ENCODE measurements at places on chromosomes 4 and X.

DNA sequence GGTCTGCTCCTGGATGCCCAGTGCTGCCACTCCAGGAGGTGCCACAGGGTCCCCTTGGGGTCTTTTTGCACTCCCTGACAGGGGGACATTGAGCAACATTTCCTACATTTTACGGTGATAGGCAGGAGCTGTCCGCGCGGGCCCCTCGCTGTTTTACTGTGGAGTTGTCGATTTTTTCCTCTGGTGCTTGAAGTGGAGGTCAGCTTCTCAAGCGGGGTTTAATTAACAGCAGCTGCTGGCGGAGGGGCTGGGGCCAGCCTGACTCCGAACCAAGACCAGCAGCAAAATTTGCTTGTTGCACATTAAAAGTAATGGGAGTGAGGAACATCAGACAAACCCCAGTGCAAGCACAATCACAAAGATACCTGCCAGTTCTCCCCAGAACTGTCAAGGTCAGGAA is 13.2 kb upstream of the SH3TC1 start:
- no peak for DNase-seq

DNA sequence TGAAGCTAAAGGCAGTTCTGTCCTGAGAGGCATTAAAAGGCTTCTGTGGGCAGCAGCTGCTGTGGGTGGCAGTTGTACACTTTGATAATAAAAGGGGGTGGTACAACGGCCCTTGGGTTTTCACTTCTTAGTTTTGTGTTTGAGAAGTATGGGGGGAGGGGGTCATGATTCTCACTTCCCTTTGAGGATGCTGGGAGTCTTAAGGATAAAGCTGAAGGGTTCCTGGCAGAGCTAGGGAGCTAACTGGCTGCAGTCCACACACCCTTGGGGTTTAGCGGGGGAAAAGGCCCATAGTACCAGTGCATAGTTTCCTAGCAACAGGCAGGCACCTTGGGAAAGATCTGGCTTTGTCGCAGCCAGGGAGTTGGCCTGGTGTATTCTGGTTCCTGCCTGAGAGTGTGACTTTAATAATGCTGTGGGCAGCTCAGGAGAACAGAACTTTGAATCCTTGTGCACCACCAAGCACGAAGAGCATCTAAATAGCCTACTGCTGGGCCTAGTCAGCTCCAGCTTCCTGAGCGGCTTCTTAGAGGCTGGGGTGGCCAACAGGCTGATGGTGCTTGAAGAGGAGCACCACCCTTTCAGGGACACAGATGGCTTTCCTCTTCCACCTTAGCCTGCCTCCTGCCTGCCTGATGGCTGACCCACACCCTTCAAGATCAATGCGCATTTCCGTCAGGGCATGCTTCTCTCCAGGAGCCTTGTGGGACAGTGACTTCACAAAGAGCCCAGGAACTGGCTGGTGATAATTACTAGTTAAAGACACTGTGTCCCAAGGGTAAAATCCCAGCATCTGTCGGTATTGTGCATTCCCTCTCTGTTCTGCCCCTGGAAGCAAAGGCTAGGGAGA is 12.5 kb downstream of the ZBTB33 start:
- DNase-seq: no peak

DNA sequence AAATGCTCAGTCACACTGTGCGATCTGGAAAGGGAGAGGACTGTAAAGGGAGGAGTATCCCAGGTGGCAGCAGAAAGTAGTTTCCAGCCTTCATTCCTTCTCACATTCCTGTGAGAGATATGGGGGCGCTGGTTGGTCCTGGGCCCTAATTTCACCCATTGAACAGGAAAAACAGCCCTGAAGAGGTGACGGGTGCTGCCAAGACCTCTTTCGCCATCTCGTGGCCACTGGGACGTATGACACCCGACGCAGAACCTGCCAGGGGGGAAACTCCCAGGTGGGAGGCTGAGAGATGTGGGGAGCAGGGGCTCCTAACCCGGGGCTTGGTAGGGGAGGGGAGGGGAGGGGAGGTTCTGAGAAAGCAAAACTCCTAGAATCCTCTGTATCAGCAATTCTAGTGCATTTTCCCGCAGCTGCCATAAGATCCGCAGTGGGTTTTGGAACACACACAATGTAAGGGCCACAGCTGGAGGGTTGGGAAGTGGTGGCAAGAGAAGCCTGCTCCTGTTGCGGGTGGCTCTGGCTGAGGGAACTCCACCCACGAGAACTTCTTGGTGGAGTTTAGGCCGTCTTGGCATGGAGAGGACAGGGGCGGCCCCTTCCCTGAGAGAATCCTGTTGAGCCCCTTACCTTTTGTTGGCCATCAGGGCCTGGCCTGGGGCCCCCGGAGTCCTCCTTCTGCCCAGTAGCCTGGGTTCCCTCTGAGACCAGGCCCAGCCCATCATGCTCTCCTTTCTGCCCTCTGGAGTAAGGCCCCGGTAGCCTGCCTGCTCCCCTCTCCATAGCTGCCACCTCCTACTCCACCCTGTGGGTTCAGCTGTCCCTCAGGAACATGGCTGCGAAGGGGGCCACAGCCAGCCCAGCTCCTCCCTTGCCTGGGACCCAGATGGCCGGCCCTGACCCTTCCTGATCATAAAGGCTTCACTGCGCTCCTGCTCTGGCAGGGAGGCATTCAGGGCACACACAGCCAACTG is 134.1 kb downstream of the OR13H1 start:
- DNase-seq: no peak

GRCh38 chr4:186081202-186081807 is 12.3 kb downstream of the TLR3 start:
- no peak for DNase-seq

- no peak for DNase-seq
Observed at GRCh38 chr4:133621628-133622027, 472.5 kb downstream of the PCDH10 start.

DNA sequence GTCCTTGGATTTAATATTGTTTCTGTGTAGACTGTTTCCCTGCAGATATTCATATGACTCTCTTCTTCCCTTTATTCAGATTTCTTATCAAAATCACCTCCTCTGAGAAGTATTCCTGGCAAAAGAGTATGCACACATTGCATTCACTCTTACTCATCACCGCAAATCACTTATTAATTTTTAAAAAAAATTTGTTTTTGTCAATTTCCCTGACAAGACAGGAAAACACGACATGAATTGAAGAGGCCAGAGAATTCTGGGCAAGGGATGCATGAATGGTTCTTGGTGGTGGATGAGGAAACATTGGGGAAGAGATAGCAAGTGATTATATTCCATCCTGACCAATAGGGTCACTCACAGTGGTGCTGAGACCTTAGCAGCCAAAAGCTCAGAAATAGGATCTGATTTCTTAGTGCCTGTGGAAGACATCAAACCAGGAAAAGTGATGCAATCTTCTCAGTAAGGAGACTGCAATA is 522.5 kb upstream of the AGA start:
- no peak for DNase-seq

GRCh38 chrX:154398668-154399526 is 720 bp downstream of the RPL10 start:
- peak; percentile 73 for DNase-seq

DNA sequence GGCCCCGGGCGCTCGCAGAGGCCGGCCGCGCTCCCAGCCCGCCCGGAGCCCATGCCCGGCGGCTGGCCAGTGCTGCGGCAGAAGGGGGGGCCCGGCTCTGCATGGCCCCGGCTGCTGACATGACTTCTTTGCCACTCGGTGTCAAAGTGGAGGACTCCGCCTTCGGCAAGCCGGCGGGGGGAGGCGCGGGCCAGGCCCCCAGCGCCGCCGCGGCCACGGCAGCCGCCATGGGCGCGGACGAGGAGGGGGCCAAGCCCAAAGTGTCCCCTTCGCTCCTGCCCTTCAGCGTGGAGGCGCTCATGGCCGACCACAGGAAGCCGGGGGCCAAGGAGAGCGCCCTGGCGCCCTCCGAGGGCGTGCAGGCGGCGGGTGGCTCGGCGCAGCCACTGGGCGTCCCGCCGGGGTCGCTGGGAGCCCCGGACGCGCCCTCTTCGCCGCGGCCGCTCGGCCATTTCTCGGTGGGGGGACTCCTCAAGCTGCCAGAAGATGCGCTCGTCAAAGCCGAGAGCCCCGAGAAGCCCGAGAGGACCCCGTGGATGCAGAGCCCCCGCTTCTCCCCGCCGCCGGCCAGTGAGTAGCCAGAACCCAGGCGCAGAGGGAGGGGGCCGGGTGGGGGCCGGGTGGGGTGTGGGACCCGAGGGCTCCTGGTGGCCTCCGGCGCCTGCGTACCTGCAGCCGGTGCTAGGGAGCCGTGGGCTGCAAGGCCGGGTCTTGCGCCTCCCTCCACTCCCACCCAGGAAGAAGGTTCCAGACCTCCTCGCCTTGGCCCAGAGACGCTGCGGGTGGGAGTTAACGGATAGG is 534 bp downstream of the MSX1 start:
- DNase-seq: no peak

GRCh38 chr4:655464-656151 is 18.5 kb downstream of the ATP5ME start:
- DNase-seq: no peak

- DNase-seq: no peak
Observed at GRCh38 chr4:17063888-17064287, 165.4 kb upstream of the LDB2 start.

- DNase-seq: no peak
Observed at GRCh38 chr4:182136201-182136600, 107.0 kb upstream of the TENM3 start.

GRCh38 chrX:110015032-110015431 is 12.1 kb downstream of the TMEM164 start:
- no peak for DNase-seq

DNA sequence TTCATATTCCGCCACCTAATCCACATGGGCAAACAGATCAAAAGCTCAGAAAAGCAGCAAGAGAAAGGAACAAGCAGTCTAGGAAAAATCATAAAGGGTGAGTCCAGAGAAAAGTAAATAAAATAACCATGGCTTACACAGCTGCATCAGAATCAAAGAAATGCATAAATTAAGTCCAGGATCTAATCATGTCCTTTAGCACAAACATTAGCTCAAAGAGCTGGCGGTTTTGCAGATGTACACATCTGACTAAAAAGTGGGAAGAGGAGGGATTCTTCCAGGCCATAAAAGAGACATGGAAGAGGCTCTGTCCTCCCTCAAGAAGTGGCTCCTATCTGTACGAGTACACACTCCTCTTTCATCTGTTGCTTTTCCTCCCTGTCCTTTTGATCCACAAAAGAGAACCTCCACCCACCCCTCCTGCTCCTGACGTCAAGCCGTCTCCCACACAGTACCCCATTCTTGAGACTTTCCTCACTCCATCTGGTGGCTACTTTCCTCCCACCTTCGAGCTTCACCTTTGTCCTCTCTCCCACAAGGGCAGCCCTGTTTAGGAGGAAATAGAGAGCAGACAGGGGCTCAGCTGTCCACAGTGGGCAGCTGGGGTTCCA is 92.5 kb downstream of the RASL11B start:
- DNase-seq: no peak

- DNase-seq: no peak
Observed at GRCh38 chr4:99630857-99631360, 26.7 kb downstream of the C4orf54 start.

DNA sequence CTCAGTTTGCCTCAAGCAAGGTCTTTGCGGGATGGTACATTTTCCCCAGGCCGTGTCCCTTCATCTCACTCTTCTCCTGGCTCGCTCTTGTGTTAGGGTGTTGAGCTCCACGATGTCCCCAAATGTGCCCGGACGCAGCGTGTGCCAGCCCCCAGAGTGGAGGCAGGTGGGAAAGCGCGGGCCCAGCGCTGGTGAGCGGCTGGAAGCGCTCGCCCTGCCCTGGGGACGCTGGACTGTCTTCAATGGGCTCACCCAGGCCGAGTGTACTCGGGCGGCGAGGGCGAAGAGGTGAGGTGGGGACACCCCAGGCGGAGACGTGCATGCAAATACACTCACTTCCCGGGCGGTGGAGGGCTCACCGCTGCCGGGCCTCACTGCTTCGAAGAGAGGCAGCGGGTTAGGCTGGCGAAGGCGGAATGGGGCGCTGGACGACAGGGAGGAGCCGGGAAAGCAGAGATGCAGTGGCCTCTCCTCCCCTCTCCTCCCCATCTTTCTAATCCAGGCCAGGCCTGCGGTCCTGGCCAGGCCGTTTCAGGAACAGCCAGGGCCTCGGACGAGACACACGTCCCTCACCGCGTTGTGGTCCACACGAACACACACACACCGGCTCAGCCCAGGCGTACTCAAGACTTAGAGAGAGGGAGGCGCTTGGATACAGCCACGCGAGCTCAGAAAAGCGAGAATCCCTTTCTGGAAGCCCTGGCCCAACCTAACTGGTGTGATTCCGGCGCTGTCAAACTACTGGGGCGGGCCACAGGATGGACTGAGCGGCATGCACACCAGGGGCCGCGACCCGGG is 2.2 kb downstream of the NKX6-1 start:
- no peak for DNase-seq

DNA sequence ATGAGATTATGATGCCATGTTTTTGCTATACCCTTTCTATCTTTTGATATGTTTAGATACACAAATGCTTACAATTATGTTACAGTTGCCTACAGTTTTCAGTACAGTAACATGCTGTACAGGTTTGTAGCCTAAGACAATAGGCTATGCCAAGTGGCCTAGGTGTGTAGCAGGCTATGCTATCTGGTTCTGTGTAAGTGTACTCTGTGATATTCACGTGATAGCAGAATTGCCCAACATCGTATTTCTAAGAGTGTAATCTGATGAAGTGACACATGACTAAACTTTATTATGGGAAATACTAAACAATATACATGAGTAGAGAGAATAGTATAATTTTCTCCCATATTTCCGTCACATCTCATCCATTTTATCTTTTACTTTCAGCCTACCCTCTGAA is 97.0 kb downstream of the CLDN22 start:
- no peak for DNase-seq

- no peak for DNase-seq
Observed at GRCh38 chrX:11579636-11580600, 85.8 kb downstream of the ARHGAP6 start.

DNA sequence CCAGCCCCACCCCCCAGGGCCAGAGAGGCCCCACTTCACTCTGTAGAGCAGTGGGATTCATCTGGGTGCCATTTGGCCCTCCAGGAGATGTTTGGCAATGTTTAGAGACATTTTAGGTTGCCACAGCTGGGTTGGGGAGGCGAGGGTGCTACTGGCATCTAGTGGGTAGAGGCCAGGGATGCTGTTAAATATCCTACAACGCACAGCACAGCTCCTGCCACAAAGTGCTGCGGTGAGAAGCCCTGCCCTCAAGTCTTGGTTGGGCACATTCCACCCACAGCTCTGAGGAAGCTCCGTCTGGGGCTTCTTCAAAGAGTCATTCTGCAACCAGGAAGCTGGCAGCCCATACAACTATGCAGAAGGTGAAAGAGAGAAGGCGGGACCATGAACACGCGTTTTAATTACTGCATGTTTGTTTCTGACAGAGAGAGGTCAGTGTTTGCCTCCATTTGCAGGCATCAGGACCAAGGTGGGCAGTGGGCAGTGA is 48.1 kb upstream of the FAM9C start:
- DNase-seq: peak; percentile 81

DNA sequence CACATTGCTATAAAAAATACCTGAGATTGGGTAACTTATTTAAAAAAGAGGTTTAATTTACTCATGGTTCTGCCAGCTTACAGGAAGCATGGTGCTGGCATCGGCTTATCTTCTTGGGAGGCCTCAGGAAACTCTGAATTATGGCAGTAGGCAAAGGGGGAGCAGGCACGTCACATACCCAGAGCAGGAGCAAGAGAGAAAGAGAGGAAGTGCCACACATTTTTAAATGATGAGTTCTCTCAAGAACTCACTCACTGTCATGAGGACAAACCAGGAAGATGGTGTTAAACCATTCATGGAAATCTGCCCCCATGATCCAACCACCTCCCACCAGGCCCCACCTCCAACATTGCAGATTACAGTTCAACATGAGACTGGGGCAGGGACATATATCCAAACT is 10.0 kb upstream of the AFF1 start:
- no peak for DNase-seq
